Heart left ventricle (tissue), 16 donors: ENCODE measurements at places on chromosomes 5 and 9. TPM values are rescaled to one million over a fixed set of nuclear protein-coding genes. Genes with fewer than 3 reads are reported as not detected.

Gene C9
- not detected for total RNA-seq

Gene PCDHB6
- total RNA-seq, result 1.1 TPM

DNA sequence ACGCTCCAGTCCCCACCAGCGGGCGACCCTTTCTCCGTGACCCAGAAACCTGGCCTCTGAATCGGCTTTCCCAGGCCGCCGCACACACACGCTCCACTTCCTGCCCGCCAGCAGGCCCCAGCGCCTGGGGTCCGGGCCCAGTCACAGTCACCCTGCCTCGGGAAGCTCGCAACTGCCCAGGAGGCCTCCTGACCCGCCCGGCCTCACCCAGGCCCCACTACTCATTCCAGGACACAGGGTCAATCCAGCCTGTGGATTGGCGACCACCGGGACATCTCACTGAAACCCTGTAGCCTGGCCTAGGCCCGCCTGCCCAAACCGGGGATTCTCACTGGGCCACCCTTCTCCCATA is 2.7 kb upstream of the IRX4 start:
- H3K27me3 ChIP-seq, result peaks cover 80% of the 10 kb centered on the region
- peak; percentile 26 for DNase-seq
- peak overlapping the region; percentile 61 for H3K4me3 ChIP-seq
- H3K4me1 ChIP-seq, result peaks cover 20% of the 10 kb centered on the region

GRCh38 chr9:135662758-135663450 is at the start of gene LCN9:
Gene LCN9 (plus strand): TSS chr9:135663309. CDS start chr9:135663322, 13 bp downstream.
- H3K27ac ChIP-seq, result no peak within 1 kb of the TSS
- no peak within 1 kb of the TSS for H3K4me3 ChIP-seq
- no peaks in the 10 kb centered on the region for H3K4me1 ChIP-seq
- H3K27me3 ChIP-seq, result peaks cover 4% of the 10 kb centered on the region
- peak; percentile 26 for DNase-seq

- H3K4me1 ChIP-seq, result peaks cover 20% of the 10 kb centered on the region
- H3K4me3 ChIP-seq, result no peak overlapping the region
- H3K36me3 ChIP-seq, result peaks cover 11% of the 10 kb centered on the region
- no peak overlapping the region for H3K27ac ChIP-seq
- DNase-seq, result no peak
These were observed 47.5 kb downstream of the UBE2QL1 start for GRCh38 chr5:6496207-6496584.

Gene MRPS27
- 81.0 TPM for total RNA-seq

DNA sequence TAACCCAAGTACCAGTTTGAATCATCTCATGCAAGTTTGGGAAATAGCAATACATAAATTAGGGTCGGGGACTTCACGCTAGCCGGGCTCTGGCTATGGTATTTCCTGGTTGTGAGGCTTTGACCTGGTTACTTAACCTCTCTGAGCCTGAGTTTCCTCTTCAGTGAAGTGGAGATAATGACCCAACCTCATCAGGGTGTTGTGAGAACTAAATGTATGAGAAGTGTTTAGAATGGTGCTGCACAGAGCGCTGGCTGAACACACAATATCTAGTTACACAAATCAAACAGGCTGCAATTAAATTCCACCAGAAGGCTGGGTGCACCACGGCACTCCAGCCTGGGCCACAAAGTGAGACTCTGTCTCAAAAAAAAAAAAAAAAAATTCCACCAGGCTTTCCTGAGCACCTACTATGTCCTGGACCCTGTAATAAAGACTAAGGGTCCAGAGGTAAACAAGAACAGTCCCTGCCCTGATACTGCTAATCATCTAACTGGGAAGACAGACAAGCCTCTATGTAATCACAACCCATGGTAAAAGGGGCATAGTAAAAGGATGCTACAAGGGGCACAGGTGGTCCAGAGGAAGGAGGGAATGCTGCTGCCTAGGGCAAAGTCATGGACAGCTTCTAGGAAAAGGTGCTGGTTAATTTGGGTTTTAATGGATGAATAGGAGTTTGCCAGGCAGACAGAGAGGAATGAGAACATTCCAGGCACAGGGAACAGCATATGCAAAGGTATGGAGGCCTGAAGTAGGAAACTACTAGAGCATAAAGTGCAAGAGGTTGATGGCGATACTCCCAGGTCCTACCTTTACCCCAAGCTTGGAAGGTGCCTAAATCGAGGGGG is 27.7 kb downstream of the DUSP1 start:
- H3K4me3 ChIP-seq, result no peak overlapping the region
- H3K27ac ChIP-seq, result peak overlapping the region; percentile 86
- H3K4me1 ChIP-seq, result peaks cover 38% of the 10 kb centered on the region

GRCh38 chr5:6594066-6594465 is 38.8 kb downstream of the NSUN2 start:
- peaks cover 31% of the 10 kb centered on the region for H3K36me3 ChIP-seq
- no peak for DNase-seq
- H3K27ac ChIP-seq, result no peak overlapping the region

DNA sequence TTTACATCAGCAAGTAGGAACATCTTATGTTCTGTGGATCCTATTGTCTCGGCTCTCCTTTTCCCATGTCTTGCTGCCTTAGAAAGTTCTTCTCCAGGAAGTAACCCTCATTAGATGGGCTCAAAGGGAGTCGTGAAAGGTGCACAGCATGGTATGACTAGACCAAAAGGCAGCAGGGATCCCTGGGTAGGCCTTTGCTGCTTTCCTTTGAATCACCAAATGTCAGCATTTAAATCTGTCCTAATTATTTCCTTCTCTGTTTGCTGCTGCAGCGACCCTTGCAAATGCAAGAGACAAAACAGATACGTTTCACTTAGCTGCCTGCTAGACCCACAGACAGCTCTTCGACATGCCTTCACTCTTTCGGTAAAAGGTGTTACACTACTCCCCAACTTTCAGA is 218.4 kb downstream of the ACTL7B start:
- H3K36me3 ChIP-seq, result no peaks in the 10 kb centered on the region
- no peak for DNase-seq
- no peak overlapping the region for H3K4me3 ChIP-seq
- no peaks in the 10 kb centered on the region for H3K4me1 ChIP-seq
- no peaks in the 10 kb centered on the region for H3K27me3 ChIP-seq

DNA sequence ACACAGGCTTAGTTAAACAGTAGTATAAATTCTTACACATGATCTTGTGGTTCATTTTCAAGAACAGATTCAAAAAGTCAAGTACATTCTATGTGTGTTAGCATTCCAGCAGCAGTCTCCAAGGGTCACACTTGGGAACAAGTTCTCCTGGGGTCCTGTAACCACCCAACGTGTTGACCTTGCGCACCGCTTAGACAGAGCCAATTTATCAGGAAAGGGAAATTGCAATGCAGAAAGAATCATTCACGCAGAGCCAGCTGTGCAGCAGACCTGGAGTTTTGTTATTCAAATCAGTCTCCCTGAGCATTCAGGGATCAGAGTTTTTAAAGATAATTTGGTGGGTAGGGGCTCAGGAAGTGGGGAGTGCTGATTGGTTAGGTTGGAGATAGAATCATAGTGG is 8.5 kb upstream of the RXFP3 start:
- no peaks in the 10 kb centered on the region for H3K4me1 ChIP-seq
- no peak overlapping the region for H3K27ac ChIP-seq
- peaks cover 5% of the 10 kb centered on the region for H3K27me3 ChIP-seq
- no peaks in the 10 kb centered on the region for H3K36me3 ChIP-seq
- no peak overlapping the region for H3K4me3 ChIP-seq

GRCh38 chr5:168585119-168585856 is 6.1 kb upstream of the PANK3 start:
- H3K27ac ChIP-seq, result no peak overlapping the region
- H3K4me1 ChIP-seq, result peaks cover 2% of the 10 kb centered on the region
- H3K36me3 ChIP-seq, result no peaks in the 10 kb centered on the region
- no peak for DNase-seq

DNA sequence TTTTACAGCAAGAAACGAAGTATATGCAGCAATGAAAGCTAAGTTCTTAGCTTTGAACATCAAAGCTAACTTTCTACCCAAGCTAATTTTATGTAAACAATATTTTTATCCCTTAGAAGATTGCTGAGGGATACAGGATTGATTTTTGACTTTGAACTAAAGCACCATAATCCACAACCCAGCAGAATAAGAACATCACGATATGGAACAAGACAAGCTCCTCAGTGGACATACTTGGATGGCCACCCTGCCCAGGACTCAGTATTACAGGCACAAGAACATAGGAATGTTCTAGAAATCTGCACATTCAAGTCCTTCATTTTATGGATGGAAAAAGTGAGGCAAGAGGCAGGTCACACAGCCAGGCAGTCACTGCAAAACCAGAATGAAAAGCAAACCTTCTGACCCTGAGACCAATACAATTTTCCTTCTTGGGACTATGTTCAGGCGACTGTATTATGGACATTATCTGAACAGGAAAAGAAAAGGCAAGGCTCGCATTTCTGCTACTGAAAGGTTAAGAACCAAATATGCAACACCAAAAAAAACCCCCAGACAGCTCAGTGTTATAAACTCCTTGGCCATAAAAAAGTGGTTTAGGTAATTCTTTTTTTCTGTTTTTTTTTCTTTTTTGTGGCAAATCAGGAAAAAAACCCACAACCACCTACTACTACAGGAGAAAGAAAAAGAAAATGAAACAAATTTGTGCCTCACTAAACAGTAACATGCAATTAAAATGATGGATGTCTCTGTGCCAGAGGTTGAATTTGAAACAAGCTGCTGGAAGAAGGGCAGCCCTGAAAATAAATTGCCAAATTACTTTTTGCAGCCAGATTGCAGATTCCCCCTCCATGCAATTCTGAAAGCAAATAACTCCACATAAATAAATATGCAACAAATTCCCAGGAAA is 25.4 kb downstream of the EPB41L4B start:
- no peaks in the 10 kb centered on the region for H3K27me3 ChIP-seq
- H3K27ac ChIP-seq, result no peak overlapping the region
- no peak overlapping the region for H3K4me3 ChIP-seq

- H3K27ac ChIP-seq, result peak overlapping the region; percentile 80
- H3K4me3 ChIP-seq, result no peak overlapping the region
- H3K4me1 ChIP-seq, result peaks cover 37% of the 10 kb centered on the region
These were observed 16.3 kb downstream of the PDGFRB start for GRCh38 chr5:150139334-150139733.

Gene TAS2R1
- total RNA-seq, result not detected

Gene DNAJC21
- 36.1 TPM for total RNA-seq

Gene PSAT1
- 0.38 TPM for total RNA-seq

DNA sequence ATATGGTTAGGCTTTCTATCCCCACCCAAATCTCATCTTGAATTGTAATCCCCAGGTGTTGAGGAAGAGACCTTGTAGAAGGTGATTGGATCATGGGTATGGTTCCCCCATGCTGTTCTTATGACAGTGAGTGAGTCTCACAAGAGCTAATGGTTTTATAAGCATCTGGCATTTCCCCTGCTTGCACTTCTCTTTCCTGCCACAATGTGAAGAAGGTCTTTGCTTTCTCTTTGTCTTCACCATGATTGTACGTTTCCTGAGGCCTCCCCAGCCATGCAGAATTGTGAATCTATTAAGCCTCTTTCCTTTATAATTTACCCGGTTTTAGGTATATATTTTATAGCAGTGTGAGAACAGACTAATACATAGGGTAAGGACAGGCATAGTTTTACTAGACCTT is 334.5 kb downstream of the TLR4 start:
- no peaks in the 10 kb centered on the region for H3K4me1 ChIP-seq
- no peak overlapping the region for H3K27ac ChIP-seq
- H3K27me3 ChIP-seq, result no peaks in the 10 kb centered on the region
- DNase-seq, result no peak

Gene COQ4
- 42.1 TPM for total RNA-seq

- no peaks in the 10 kb centered on the region for H3K36me3 ChIP-seq
- H3K4me1 ChIP-seq, result peaks cover 5% of the 10 kb centered on the region
- DNase-seq, result no peak
These were observed 26.4 kb downstream of the MARCHF3 start for GRCh38 chr5:127003798-127004495.

Gene SPATA31C1
- not detected for total RNA-seq

DNA sequence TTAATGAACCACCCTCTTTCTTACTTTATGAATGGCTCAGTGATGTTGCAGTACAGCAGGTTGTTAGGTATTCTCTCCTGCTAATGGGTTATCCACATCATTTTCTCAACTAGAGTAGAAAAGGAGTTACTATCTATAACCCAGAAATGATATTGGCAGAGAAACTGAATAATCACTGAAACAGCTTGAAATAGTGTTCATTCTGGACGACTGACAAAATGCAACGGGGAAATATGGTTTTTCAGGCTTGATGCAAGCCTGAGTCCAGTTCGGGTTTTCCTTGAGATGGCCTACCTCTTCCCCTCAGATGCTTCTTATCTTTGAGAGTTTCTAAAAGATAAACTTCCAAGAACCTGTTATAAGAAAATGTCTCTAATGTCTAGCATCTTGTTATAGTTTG is 187.3 kb downstream of the RAB3C start:
- H3K4me1 ChIP-seq, result peaks cover 3% of the 10 kb centered on the region
- no peak overlapping the region for H3K27ac ChIP-seq
- no peak for DNase-seq
- no peaks in the 10 kb centered on the region for H3K27me3 ChIP-seq
- no peaks in the 10 kb centered on the region for H3K36me3 ChIP-seq

DNA sequence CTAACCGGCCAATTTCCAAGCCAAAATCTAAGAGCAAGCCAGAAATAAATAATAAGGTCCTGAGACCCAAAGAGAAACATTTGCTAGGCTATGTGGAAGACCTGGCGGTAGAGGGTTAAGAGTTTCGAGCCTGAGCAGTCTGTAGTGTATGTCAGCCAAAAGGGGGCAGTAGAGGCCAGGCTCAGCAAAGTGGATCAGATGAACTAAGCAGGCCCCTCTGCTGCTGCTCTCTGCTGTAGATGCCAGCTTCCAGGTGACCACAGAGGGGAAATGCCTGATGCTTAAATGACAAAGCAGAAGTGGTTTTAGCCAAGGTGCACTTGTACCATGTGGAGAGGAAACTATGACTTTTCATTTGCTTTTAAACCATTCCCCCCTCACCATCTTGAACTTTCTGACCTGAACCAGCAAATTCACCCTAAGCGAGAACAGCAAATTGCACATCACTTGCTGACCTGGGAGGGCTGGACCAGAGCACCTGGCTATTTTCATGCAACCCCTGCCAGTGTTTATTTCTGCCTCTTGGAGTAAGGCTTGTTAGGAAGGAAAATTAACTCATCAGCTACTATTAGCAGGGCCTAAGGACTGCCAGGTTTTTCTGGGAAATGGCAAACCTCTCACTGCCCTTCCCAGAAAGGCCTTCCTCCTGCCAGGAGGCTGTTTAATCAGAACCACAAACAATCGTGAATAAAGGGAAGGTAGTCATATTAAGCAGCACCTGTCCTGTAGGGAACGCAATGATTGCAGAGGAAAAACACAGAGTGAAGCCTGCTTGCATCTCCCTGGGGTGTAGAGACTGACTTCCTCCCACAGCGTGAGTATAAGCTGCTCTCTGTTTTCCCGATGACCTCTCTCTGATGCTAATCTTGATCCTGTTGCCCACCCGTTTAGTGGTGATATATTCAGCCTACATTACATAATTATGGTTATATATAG is 818.2 kb downstream of the TLR4 start:
- no peaks in the 10 kb centered on the region for H3K36me3 ChIP-seq
- H3K4me1 ChIP-seq, result no peaks in the 10 kb centered on the region
- no peak overlapping the region for H3K27ac ChIP-seq
- peak; percentile 36 for DNase-seq

- no peak overlapping the region for H3K4me3 ChIP-seq
- no peaks in the 10 kb centered on the region for H3K27me3 ChIP-seq
- H3K27ac ChIP-seq, result no peak overlapping the region
- H3K36me3 ChIP-seq, result no peaks in the 10 kb centered on the region
- no peak for DNase-seq
These were observed 4.8 kb upstream of the PAM start for GRCh38 chr5:102750151-102750834.

- H3K4me1 ChIP-seq, result peaks cover 13% of the 10 kb centered on the region
- no peak overlapping the region for H3K27ac ChIP-seq
- no peaks in the 10 kb centered on the region for H3K27me3 ChIP-seq
- DNase-seq, result no peak
These were observed 30.5 kb upstream of the LPAR1 start for GRCh38 chr9:111068771-111069170.
